ENCODE measurements at places on chromosomes 13 and 19.

GRCh38 chr19:38606131-38606530 is 11.6 kb downstream of the MAP4K1 start:
- DNase-seq, result no peak

- DNase-seq, result no peak
Observed at GRCh38 chr19:56087647-56088496, 33.2 kb downstream of the ZNF787 start.

GRCh38 chr13:30577401-30577852 is 40.3 kb upstream of the USPL1 start:
- peak; percentile 81 for DNase-seq

DNA sequence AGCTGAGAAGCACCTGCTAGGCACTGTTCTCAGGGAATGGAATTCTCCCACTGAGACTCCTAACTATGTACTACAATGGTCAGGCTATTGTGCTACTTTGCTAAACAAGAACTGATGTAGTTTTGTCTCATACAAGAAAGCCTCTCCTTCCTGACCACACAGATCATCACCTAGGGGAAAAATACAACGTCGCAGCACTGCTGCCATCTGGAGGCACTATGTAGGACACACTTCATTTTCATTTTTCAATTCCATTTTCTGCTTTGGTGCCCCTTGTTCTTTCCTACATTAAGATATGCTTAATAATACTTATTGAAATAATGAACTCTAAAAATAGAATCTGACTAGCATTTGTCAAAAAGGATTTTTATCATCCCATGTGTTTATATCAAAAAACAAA is 21.1 kb downstream of the PROSER1 start:
- no peak for DNase-seq

GRCh38 chr19:56217039-56217949 is 15.2 kb downstream of the ZSCAN5C start:
- DNase-seq, result no peak
